H4 (cell line): ENCODE measurements at places on chromosomes 4 and X.

DNA sequence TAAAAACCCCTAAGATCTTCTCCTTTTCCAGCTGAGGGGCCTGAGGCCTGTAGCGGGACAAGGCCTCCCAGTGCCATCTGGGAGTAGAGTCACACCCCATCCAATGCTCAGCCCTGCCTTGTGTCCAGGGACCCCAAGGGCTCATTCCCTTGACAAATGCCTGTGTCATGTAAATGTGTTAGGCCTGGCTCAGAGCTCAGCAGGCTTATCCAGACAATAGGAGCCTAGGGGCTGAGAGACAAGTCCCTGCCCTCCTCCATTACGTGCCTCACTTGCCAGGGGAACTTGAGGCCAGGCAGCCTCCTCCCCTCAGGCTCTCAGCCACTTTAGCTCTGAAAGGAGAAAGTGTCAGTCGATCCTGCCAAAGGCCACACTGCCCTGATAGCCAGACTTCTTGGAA lies 166.8 kb upstream of the MAMLD1 start:
- no peak for DNase-seq

- DNase-seq: peak; percentile 56
Measured at GRCh38 chr4:5142726-5143125, 91.4 kb downstream of the STK32B start.

DNA sequence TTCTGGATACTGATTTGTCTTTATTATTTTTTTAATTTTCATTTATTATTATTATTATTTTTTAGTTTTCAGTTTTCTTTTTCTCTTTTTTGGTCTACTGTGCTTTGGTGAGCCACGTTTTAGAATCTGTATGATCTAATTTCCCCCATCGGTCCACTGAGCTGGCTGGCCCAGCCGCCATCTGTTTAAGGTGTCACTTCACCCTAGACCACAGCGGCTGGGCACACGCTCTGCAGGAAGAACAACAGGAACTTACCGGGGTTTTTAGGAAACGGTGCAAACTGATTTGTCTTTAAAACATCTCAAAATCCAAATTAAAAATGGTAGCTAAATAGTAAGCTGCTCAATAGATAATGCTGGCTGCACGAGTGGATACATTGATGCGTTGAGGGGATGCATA lies 48.8 kb upstream of the AMOT start:
- no peak for DNase-seq

DNA sequence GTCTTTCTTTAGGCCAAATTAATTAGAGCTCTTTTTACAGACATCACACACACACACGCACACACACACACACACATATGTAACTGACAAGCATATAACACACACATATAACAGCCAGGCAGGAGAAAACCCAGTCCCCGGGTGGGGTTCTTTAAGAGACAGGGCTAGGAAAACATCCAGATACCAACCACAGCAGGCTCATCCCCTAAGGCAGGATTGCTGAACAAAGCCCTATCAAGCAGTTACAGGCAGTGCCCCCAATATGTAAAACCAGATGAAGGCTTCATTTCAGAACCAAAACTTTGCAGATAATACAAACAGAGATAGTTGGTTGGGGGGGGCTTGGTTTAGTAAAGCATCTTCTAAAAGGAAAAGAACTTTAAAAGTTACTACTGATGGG lies 18.0 kb upstream of the FAM47E start:
- DNase-seq: no peak

GRCh38 chr4:1783970-1784369 lies 9.1 kb upstream of the FGFR3 start:
- no peak for DNase-seq

DNA sequence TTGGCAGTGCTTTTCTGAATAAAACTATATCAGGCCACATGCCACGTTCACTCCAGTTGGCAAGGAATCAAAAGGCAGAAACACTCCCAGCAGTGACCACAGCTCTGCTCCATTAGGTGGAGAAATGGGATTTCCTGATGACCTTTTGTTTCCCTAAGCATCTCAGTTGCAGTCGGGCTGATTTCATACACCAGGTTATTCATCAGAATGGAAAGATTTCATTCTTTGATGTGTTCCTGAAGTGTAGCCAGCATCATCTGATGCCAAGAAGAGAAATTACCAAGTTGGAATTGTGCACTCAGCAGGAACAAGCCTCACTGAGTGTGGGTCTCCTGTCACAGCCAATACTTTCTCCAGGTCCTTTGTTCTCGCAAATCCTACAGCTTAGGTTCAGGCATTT lies 193.7 kb downstream of the SPATA18 start:
- no peak for DNase-seq
